GF-D8 (cell line): ENCODE measurements at places on chromosomes 1 and 21.

GRCh38 chr21:22763442-22763841, 1765.2 kb downstream of the NCAM2 start:
- DNase-seq, result no peak

DNA sequence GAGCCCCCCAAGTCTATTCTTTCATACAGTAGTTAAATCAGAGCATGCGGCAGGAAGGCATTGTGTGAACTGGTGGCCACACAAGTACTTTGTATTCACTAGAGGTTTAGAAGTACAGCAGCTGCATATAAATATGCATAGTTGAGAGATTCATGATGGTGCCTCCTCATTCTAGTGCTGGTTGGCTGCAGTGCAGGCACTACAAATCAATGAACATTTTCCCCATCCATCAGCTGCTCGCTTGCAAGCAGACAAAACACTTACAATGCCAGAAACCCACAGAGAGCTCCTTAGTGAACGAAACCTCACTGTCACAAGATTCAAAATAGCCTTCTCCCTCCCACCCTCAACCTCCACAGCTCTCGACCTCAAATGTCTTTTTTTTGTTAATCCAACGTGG, 726.2 kb downstream of the USP25 start:
- DNase-seq, result no peak

DNA sequence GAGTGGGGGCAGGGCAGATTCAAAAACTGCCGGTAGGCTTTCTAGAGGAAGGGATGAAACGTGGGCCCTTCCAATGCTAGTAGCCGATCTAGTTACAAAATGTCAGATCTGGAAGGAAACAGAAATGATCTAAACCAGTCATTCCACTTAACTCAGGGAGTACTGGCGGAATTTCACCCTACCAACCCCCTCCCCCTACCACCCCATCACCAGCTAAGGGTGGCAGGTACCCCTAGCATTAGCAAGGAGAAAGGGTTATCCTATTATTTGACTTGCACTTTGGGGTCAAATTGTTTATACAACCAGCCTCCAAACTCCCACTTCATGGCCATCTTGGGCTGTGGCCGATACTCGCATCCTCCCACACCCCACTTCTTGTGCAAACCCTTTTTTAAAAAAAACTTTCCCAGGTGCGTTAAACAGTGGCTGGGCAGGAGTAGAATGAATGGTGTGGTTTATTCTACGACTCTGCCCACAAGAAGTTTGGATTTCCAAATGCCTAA, 644 bp upstream of the MRPL24 start:
- peak; percentile 12 for DNase-seq

DNA sequence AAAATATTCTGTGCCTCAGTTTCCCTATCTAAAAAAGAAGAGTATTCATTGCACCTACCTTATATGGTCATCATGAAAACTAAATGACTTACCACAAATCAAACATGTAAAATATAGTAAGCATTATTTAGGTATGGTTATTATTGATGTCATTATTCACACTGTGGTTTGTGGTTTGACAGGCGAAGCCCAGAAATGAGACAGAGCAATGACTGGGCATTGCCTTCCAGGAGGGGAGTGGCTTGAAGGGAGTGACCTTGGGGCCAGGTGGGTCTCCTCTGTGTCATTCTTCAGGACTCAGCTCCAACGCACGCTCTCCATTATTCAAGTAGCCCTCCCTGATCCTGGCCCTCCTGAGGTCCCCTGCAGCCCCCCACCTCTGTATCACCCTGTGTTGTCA, 133.7 kb downstream of the DMRTA2 start:
- DNase-seq, result no peak

GRCh38 chr21:43315244-43316137, 111.4 kb downstream of the SIK1 start:
- no peak for DNase-seq

DNA sequence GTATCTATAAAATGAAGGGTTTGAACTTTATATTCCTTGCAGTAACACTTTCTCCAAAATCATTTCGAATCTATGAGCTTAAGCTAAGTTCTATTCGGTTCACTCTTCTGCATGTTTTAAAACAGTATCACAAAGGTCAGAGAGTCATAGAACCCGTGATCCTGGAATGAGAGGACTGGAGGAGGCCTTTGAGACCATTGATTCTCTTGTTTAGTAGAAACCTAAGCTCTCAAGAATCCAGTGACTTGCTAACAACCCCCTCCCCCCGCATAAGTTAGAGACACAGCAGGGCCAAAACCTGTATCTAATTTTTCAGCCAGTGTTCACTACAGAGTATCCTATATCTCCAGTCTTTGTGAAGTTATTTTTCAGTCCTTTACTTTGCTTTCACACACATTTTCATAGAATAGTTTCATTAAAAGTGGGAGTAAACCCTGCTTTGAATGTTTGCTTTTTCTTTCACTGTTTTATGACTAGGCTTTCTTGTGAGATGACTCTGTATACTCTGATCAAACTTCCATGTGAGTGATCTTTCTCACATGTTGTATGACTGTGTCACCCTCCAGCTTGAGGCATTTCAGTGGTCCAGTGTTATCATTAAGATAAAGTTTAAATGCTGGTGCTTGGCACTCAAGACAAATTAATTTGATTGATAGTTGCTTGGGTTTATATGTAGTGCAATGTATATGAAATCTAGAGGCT, 275.4 kb upstream of the SGIP1 start:
- DNase-seq, result no peak

DNA sequence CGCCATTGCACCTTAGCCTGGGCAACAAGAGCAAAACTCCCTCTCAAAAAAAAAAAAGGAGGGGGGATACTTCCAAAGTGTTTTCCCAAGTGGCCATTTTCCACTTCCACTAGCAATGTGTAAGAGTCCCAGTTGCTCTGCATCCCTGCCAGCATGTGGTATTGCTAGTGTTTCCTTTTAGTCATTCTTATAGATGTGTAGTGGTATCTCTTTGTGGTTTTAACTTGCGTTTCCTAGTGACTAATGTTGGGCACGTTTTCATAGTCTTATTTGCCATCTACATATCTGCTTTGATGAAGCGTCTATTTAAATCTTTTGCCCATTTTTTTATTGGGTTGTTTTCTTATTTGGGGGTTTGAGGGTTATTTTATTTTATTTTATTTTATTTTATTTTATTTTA, 31.1 kb downstream of the INAVA start:
- no peak for DNase-seq

DNA sequence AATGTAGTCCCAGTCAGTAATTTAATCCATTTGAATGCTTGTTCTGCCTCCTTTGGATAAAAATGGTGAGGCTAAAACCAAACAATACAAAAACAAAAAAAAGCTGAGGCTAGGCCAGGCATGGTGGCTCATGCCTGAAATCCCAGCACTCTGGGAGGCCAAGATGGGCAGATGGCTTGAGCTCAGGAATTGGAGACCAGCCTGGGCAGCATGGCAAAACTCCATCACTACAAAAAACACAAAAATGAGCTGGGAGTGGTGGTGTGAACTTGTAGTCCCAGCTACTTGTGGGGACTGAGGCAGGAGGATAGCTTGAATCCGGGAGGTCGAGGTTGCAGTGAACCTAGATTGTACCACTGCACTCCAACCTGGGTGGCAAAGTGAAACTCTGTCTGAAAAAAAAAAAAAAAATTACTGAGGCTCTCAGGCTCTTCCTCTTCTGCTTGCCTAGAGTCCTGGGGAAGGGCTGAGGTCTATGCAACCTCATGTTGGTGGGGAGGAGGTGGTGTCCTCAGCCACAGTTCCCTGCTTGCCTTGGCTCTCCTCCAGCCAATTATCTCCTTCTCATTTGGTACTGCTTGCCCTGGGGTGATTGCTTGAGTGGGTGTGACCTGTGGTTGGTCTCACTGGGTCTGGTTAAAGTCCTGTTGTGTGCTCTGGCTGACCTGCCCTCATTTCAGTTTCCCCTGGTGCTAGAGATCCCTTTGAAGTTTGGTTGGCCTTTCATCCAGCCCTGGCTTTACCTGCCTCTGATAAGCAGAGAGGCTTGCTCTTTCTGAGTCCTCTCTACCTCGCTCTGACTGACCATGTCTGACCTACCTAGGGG, 20.9 kb downstream of the S1PR1 start:
- peak; percentile 76 for DNase-seq

- DNase-seq, result no peak
These were observed 137.8 kb downstream of the BARHL2 start for GRCh38 chr1:90579212-90579802.

DNA sequence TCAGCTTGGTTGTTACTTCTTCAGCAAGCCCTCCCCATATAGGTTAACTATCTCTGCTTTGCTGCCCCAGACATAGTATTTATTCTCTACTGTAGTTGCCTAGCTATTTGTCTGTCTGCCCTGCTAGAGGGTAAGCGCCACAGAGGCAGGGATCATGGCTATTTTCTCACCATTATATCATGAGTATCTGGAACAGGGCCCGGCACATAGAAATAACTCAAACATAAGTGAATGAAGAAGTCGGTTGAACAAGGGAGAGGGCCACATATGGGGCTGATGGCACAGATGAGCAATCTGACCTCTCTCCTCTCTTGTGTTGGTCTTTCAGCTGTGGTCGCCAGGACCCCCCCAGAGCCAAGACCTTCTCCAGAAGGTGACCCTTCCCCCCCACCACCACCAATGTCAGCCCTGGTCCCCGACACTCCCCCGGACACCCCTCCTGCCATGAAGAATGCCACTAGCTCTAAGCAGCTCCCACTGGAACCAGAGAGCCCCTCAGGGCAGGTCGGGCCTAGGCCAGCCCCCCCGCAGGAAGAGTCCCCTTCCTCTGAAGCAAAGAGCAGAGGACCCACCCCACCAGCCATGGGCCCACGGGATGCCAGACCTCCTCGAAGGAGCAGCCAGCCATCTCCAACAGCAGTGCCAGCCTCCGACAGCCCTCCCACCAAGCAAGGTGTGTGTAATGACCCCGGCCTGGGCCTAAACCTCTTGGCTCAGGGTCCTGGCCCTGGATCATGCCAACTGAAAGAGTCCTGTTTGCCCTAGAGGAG, 14.9 kb downstream of the MAP7D1 start:
- DNase-seq, result no peak

- DNase-seq, result no peak
These were observed at the start of gene AGO4 for GRCh38 chr1:35807614-35808449. Gene AGO4 (plus strand): TSS chr1:35808016. CDS start chr1:35808417, 401 bp downstream.

- no peak for DNase-seq
These were observed 578.6 kb upstream of the PBX1 start for GRCh38 chr1:163980394-163980793.

DNA sequence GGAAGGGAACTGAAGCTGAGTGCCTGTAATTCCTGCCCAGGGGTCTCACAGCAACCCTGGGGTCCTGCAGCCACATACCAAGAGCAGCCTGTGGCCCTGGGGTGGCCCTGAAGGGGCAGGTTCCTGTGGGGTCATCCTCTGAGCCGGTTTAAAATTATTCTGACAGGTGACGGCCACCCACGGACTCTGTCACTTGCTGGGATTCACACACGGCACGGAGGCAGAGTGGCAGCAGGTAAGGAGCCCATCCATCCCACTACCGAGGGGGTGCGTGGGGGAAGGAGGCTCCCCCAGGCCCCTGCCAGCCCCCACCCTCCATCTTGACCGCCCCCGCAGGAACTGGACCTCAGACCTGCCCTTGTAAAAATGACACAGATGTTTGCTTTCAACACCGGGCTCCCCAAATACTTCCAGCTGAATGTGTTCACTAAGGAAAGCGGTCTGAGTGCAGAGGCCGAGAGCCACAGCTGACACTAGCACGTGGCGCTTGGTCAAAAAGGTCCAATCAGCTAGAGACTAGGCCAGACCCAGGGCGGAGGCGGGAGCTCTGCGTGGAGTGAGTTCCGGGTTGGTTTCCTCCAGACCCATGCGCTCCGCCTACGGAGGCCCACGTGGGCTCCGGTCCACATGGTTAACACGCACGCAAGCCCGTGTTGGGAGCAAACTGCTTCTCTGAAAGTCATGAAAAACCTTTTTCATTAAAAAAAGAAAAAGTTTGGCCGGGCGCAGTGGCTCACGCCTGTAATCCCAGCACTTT, 10.0 kb downstream of the YBEY start:
- DNase-seq, result peak; percentile 94

DNA sequence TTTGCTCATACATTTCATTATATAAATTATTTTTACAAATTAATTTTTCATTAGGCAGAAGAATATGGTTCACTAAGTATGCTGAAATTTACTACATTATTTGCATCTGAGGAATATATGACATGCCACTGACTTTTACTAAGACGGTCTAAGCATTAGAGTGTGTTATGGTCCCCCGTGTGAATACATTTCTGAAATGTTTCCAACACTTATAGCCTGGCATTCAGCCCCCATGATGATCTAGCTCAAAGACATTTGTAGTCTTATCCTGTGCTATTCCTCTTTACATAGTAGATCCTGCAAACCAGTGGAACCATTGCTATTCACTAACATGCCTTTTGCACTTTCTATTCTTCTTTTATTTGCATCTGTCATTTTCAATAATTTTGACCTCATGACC, 1878.0 kb downstream of the MRPL39 start:
- no peak for DNase-seq

- no peak for DNase-seq
These were observed 14.6 kb downstream of the HUNK start for GRCh38 chr21:31887391-31887841.

- DNase-seq, result no peak
These were observed 3.9 kb upstream of the CLCA1 start for GRCh38 chr1:86464819-86465218.

- DNase-seq, result no peak
These were observed 1.1 kb upstream of the MTMR11 start for GRCh38 chr1:149937759-149938158.

DNA sequence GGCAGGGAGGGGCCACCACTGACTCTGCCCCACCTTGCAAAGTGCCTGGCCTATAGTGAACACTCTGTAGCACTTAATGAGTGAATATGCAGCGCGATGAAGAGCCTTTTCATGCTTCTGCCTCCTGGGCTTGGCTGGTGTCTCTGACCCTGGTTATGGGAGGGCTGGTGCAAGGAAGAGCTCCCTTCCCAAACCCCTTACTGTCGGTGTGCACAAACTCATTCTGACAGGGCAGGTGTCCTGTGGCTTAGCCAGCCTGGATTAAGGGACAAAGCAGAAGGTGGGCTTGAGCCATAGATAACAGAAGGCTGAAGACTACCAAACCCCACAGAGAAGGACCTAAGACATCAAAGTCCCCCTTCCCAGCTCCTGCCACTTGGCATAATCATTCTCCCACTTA, 2.0 kb upstream of the NCMAP start:
- DNase-seq, result no peak

DNA sequence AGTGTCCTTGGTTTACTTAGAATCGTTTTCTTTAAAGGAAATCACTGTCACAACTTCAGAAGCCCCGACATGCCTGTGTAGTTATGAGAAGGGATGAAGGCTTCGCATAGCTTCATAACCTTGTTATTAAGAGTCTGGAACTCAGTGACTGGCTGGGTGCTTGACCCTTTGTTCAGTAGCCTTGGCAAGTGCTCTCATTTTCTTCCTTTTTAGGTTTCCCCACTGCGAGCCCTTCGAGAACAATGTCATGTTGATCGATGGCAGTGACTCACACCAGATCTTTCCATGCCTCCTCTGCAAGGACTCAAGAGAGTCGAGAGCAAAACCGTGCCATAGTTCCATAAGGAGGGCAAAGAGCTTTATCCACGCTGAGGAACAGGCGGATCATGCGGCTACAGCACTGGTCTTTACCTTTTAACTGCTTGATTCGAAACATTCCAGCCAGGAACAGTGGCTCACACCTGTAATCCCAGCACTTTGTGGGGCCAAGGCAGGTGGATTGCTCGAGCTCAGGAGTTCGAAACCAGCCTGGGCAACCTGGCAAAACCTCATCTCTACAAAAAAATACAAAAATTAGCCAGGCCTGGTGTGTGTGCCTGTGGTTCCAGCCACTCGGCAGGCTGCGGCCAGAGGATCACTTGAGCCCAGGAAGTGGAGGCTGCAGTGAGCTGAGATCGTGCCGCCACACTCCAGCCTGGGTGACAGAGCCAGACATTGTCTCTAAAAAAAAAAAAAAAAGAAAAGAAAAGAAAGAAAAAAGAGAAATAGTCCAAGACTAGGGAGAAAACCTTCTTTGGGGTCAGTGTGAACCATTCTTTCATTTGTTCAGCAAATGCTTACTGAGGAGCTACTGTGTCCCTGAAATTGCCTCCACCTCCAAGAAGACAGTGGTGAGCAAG, 95.4 kb upstream of the ERRFI1 start:
- DNase-seq, result no peak
